ENCODE measurements at places on chromosomes 2 and 18. TPM values are rescaled to one million over a fixed set of nuclear protein-coding genes. Genes with fewer than 3 reads are reported as not detected.
A peak's percentile ranks its signal among the peaks of the same experiment; 100 is the strongest.

DNA sequence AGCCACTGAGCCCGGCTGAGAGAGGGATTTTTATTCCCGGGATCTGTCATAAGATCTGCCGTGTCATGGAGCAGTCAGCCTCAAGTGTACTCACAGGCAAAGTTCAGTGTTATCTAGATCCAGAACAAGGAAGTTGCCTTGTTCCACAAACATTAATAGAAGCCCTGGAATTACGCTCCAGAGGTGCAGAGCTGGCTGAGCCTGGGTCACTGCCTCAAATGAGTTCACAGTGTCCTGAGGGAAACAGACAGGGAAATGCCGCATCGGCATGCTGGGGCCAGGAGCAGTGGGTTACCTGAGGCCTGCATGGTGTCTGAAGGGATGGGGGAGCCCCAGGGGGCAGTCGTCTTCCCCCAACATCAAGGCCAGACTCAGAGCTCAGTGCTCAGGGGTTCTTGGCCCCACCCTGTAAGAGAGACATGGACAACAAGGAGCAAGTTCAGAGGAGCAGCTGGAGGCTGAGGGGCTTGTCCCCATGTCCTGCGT, 42.7 kb upstream of the ODC1 start:
- DNase-seq: no peak

DNA sequence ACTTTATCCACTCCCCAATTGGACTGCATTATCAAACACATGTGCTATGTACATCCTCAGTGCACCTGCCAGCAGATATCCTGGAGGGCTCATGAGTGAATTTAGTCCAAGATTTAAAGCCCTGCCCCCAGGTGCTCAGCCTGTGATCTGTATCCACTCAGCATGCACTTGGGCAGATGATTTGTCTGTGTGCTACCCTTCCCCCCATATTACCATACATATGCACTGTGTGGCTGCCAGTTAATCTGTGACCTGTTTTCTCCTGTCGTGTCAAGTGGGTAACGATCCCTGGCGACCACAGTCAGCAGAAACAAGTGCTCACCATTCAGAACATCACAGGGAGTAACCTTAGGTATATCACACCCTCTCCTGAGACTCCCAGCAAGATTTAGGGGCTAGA, 10.2 kb downstream of the NAGK start:
- no peak for DNase-seq

Gene HOXD9
- total RNA-seq: not detected

- DNase-seq: no peak
Measured at GRCh38 chr18:38453880-38454279, 888.3 kb upstream of the CELF4 start.

Gene COL6A3
- total RNA-seq: 54.8 TPM

Gene TNFRSF11A
- total RNA-seq: 1.3 TPM

Gene RAB31
- total RNA-seq: 15.4 TPM

GRCh38 chr2:142599504-142599903, 278.0 kb upstream of the KYNU start:
- DNase-seq: no peak

DNA sequence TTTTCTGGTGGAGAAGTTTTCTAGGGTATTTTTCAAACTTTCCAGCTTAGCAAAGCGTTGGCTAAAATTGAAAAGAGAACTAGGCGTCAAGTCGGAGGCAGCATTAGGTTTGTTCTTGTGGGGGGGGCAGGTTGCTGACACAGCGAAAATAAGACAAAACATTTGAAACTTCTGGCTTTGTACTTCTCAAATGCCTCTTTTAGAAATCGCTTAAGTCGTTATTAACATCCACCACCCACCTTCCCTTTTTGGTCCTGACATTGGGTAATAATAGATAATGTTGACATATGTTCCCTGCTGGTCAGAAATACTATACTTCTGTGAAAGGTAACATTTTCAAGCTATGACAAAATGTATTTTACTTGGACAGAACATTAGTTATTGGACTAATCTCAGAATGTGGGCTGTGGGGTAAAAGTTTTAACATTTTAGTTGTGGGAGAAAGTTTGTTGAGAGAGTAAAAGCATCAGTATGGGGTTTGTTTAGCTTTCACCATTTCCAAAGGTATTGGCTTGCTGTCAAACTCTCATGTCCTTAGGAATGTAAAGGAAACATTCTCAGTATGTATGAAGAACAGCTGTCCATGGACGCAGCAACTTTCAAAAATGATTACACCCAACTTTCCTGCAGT, 88.1 kb upstream of the ZEB2 start:
- DNase-seq: no peak

GRCh38 chr2:135245071-135245470, 193.0 kb downstream of the RAB3GAP1 start:
- DNase-seq: no peak

Gene SP140L
- 3.6 TPM for total RNA-seq

DNA sequence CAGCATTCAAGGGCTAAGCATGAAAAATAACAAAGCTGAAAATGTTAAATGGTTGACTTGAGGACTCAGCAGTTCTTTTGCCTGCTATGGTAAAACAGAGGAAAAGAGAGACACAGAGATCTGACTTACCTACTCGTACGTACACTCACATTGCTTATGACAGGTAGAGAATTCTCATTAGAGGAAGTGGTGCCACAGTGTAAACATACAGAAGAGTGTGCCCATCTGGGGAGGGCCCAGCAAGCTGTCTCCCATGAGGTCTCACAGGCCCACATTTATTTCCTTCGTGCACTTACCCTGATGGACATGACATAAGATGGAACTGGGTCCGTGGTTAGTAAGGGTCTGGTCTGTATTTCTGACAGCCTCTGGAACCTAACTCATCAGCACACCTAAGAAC, 729.1 kb downstream of the BCL11A start:
- DNase-seq: no peak

- no peak for DNase-seq
Measured at GRCh38 chr2:223865124-223865523, 27.7 kb upstream of the AP1S3 start.

Gene DQX1
- not detected for total RNA-seq

GRCh38 chr2:46569061-46569560, 89.7 kb downstream of the TMEM247 start:
- DNase-seq: peak; percentile 33

GRCh38 chr2:47636176-47636575, 146.8 kb upstream of the MSH6 start:
- no peak for DNase-seq

DNA sequence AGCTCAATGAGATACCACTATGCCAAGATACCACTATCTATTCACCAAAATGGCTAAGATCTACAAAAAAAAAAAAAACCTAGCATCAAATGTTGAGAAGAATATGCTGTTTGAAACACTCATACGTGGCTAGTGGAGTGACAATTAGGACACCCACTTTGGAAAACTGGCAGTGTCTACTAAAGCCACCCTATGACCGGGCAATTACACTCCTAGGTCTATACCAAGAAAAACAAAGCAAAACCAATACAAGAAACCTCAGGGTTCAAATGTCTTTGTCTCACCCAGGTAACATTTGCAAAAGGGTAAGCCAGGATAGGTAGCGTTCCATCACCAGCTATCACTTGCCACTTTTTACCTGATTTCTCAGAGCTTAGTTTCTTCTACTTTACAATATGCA, 123.6 kb upstream of the CAB39 start:
- no peak for DNase-seq

Gene NEU4
- total RNA-seq: 1.4 TPM

GRCh38 chr2:2648094-2648493, 317.0 kb upstream of the MYT1L start:
- DNase-seq: no peak

Gene MEP1B
- total RNA-seq: not detected

Gene RBM45
- total RNA-seq: 4.4 TPM

DNA sequence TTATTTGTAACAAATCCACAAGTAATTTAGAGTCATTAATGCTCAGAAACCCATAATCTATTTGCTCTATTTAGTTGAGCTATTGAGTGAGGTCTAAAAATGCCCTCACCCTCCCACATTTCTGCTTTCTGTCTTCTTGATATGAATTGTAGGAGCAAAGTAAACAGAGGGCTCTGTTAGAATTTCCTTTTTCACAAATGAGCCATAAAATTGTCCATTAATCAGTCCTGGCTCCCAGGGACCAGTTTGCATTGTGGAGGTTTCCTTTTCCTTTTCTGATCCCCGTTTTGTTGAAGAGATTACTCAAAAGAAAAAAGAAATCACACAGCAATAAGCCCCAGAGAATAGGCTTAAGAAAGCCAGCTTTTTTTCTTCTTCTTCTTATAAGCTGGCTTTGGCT, 476.7 kb downstream of the EPHA4 start:
- no peak for DNase-seq

DNA sequence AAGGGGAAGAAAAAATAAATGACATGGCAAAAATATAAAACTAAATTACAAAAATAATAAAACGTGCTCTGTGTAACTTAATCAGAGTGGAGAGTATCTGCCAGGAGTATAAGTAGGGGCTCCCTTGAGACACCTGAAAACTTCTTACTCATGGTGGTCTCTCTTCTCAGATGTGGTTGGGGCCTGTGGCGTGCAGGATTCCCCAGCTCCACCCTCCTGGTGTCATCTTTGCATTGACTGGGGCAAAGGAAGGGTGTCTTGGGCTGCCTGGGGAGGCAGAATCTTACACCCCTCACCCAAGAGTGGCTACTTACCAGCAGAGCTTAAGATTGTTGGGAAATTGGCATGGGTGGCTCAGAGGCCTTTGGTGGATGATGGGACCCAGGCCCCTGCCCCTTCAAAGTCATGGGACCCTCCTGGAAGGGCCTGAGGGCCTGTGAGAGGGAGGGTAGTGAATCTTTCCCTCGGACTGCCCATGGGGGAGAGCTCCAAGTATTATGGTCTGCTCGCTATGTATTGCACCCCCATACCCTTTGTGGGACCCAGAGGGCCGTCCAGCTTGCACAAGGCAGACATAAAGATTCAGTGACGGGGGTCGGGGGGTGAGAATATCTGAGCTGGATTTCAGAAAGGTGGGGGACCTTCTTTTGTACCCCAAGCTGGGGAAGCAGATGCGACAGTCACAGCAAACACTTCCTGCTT, 6.9 kb upstream of the TRAF3IP1 start:
- no peak for DNase-seq

DNA sequence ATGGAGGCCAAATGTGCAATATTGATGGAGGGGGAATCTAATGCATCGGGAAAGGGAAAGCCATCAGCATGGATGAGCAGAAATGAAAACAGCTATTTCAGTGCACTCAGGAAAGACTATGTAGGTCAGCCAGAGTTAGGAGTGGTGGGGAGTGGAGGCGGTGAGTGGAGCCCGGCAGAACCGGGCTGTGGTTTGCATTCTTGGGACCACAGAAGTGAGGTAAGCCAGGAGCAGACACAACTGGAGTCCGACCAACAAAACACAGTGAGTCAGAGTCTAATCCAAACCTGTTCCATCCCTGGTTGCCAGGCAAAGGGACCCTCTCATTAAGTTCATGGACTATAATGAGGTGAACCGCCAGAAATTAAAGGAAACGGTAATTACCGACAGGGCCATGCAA, 61.1 kb upstream of the RAB12 start:
- DNase-seq: no peak

GRCh38 chr2:198523710-198524109, 719.3 kb downstream of the PLCL1 start:
- no peak for DNase-seq

Gene CTLA4
- 0.27 TPM for total RNA-seq

DNA sequence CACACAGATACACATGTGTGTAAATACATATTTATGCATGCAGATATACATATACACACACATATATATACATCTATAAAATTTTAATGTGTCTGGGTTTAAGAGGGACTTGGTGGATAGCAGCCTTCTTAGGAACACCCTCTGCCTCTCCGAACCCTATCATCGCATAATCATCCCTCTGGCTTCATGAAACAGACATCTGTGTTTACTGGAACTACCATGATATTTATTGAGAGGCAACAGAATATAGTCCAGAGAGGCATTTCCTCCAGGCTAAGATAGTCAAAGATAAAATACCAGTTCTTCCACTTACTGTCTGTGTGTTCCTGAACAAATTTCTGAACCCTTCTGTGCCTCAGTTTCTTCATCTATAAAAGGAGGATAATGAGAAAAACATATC, 239.0 kb upstream of the FANCL start:
- DNase-seq: no peak

Gene GKN2
- total RNA-seq: not detected

DNA sequence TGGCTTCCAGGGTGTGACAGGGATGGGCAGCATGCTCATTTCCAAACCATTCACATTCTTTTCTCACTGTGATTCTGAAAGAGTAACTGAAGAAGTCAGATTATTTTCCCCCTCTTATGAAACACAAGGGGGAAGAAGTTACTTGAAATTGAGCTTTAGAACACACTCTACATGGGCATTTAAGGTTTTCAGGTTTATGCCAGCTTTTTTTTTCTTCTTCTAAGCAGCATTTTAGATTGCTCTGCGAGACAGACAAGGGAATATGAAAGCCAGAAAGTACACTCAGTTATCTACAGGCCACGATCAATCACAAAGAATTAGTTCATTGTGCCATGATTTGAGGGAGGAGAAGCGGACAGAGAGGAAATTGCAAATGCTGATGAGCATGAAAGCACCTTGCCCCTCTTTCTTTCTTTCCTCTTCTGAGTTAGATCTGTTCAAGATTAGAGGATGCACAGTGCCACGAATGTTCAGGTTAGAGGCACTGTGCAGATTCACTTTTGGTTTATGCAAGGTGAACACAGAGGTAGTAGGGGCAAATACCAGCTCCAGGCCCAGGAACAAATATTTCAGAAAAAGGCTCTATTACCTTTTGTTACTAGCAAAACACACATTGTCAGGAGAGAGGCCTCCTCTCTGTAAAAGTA, 49.2 kb downstream of the CXCR4 start:
- no peak for DNase-seq

Gene POTEC
- total RNA-seq: not detected

DNA sequence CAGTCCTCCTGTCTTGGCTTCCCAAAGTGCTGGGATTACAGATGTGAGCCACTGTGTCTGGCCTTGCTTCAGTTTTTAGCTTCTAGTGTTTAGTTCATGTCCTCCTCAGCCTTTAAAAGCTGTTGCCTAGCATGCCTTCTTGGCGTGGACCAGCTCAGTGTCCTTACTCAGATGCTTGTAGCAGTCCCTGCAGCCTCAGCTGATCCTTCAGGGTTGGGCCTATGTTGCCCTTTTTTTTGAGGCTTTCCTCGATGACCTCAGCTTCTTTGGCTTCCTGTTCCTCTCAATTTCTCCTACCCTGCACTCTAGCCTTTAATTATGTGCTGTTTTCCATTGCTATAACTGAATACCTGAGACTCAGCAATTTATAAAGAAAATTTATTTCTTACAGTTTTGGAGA, 57.7 kb downstream of the TANC1 start:
- DNase-seq: peak; percentile 53

DNA sequence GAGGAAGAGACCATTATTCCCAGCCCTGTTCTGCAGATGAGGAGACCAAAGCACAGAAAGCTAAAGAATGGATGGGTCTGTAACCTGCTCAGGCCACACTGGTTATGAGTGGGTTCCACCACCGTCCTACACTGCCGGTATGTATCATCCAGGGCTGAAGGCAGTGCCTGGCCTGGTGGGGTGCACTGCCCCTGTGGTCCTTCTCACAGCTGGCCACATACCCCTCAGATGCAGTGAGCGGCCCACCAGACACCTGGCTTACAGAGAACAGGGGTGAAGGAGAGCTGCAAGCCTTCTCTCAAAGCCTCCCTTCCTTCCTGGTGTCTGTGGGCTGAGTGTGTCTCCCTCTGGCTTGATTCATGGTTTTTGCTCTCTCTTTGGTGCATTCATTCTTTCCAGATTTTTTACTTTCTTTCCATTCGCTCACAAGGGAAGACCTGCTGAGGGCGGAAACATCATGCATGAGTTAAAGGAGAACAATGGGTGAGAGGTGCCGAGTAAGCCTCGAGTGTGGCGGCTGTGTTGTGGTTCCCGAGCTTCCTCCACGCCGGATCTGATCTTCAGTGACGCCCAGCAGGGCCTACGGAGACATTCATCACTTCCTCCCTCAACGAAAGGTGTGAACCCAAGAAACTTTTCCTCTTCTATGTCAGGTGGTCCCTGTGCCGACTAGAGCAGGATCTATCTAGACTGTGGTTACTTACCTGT, 62.1 kb upstream of the REL start:
- DNase-seq: no peak

Gene IHH
- total RNA-seq: not detected
